ENCODE measurements at places on chromosomes 4 and X.
A peak's percentile ranks its signal among the peaks of the same experiment; 100 is the strongest.

- DNase-seq, result no peak
Measured at GRCh38 chr4:58166490-58166889, 1056.3 kb upstream of the IGFBP7 start.

GRCh38 chr4:82042042-82042441 lies 331.7 kb downstream of the HNRNPD start:
- DNase-seq, result no peak

GRCh38 chrX:53305219-53305995 lies 24.0 kb upstream of the IQSEC2 start:
- DNase-seq, result no peak

DNA sequence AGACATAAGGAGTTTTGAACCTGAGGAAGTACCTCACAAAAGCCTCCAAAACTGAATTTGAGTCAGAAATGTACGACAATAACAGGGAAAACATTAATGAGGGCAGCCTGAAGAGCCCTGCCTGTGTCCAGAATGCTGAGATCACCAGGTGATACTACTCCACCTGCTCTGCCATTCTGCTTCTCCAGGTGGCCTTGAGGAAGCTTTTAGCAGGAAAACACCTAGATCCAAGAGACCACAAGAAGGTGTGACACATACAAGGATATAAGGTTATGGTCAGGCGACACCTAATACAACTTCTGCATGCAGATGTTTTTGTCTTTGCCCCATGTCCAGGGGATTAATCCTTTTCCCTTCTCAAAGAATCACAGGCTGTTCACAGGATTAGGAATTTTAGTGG lies 15.3 kb downstream of the SOWAHB start:
- DNase-seq, result no peak

DNA sequence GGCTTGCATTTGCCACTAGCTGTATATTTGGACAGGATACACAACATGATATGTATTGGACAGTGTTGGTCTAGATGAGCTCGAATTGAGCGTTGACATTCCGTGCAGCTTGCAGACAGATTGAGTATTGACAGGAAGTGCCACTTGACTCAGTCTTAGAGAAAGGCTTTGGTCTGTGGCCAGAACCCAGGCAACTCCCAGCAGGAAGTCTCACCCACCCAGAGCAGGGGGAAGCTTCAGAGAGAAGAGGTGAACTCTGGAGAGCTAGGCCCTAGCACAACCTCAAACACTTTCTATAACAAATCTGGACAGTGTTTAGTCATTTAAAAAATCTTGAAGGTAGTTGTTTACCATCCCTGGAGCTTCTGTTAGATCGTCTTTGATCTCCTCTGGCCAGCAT lies 280.5 kb downstream of the FBXW7 start:
- peak; percentile 27 for DNase-seq

DNA sequence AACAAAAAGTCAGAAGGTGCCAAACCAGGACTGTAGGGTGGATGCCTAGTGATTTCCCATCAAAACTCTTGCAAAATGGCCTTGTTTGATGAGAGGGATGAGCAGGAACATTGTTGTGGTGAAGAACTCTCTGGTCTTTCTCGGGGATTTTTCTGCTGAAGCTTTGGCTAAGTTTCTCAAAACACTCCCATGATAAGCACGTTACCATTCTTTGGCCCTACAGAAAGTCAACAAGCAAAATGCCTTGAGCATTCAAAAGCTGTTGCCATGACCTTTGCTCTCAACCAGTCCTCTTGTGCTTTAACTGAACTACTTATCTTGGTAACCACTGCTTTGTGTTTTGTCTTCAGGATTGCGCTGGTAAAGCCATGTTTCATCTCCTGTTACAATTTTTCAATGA lies 3.0 kb upstream of the SEC31A start:
- no peak for DNase-seq

GRCh38 chr4:149347139-149347538 lies 468.5 kb downstream of the IQCM start:
- DNase-seq, result no peak

Measured in stimulated activated CD8-positive, alpha-beta memory T cell treated with anti-CD3 and anti-CD28 coated beads, Interleukin-4, amount 100 ng/mL, for 1 hour (primary cell).